ENCODE measurements at places on chromosomes 4 and X.

DNA sequence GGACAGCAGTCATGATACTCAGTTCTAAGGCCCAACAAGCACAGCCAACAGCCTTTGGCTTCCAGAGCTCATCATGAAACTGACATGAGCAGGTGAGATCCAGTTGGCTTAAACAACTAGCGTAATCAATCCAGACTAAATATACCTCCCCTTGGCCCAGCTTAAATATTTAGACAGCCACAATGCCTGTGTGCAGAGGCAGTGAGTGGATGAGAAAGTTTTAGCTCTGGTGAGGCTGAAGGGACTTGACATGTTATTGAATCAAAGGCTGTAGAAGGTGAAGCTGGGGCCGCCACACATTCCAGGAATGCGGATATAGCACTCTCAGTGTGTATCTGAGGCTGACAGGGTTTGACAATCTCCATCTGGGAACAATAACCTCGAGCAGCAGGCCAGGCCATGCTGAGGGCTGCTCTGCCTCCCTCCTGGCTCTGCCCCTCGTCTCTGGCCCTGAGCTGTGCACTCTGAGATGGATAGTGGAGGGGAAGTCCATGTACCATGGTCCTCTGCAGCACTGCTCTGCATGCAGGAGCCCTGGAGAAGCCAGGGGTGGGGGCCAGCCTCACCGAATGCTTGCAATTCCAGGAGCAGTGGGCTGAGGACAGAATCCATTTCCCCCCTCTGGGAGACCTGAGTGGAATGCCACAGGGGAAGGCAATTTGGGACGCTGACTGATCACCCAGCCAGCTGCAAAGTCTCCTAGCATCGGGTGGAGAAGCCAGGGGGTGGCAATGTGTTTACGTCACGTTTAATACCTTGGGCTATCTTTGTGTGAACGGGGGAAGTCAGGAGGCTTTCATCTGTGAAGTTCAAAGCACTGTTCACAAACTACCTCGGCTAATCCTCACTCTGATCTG lies 37.3 kb upstream of the RASL11B start:
- peak; percentile 46 for DNase-seq

- no peak for DNase-seq
Observed at GRCh38 chr4:7985891-7986441, 46.3 kb upstream of the AFAP1 start.

DNA sequence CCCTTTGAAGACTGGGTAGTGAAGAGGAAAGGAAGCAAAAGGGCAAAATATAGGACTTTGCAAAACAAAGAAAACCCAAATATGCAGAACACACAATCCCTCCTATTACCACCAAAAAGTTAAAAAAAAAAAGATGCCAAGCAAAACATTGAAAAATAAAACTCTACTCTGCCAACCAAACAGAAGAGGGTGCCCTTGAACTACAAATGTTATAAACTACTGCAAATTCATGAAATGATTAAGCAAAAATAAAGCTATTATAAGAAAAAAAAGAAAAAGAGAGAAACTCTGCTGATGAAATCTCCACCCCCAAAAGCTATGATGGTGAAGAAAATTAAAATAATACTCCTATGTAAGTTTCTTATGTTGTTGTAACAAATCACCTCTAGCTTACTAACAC lies 168.5 kb upstream of the STK26 start:
- no peak for DNase-seq

- DNase-seq: no peak
Observed at GRCh38 chr4:109978704-109979454, 66.2 kb downstream of the EGF start.

DNA sequence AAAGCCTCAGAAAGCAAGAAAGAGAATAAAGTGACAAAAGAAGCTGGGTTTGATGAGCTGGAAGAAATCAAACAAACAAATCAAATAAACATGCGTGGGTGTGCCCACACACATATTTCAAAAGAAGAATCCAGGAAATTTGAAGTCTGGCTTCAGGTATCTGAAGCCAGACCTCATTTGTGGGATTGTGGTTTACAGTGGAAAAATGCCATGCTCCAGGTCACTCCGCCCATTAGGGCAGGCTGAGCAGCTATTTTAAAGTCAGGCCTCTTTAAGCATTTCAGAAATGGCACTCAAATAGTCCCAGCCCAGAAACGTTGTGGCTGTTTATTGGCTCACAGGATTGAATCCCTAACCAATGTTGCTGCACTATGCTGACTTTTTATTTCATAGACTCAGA lies 226.1 kb upstream of the F9 start:
- DNase-seq: no peak

DNA sequence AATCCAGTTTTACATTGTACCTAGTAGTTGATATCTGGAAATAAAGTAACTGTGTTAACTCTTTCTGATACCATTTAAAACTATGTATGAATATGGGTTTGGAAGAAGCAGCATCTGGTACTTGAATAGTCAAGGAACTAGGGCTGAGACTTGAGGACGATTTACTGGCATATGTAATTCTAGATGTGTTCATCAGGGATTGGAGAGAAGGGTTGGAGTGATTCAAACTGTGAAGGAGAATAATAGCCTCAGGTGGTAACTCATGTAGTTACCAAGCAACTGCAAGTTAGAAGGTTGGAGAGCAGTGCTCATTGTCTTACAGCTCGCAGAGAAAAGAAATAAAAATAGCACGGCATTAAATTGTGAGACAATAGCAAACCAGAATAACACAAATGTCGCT lies 29.5 kb upstream of the TXLNG start:
- no peak for DNase-seq

DNA sequence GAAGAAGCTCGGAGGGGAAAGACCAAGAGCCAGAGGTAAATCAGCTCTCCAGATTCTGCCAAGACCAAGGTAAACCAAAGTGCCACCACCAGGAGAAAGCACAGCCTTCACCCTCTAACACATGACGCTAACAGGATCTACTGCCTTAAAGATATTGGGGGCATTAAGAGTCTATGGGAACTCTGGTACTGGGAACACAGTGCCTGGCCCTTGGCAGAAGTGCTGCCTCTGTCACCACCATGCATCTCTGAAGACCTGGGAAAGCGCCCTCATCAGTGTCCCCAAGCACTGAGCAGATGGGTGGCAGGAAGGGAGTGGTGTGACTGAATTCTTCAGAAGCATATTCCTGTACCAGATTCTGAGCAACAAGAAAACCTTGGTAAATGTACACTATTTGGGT lies 1.3 kb downstream of the QDPR start:
- no peak for DNase-seq

DNA sequence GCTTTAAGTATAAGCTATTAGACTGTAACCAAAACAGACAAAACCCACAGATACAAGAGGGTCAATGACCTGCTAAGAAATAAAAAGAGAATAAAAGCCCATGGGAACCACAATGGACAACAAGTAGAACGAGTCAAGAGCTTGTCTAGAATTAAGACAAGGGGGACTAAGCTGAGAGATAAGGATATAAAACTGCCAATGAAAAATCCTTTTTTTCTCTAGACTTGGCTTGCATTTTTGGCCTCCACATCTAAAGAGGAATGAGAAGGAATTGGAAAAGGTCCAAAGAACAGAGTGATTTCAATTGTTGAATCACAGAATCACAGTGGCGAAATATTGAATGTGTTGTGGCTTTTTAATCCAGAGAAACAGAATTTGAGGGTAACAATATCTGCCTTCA lies 135.7 kb downstream of the QDPR start:
- no peak for DNase-seq

DNA sequence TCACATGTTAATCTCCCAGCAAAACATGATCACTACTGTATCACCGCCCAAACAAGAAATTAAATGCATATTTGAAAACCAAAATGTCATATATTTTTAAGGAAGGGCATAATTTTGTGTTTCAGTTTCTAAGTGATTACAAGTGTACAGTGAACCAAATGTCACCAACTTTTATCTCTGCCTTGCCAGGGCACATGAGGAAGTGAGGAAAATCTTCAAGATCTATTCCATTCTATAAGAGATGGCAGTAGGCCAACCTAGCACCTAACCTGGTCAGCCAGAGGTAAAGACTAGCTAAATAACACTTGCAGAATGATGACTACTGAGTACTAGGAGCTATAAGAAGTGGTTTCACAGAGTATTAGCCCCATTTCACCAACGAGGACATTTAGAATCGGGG lies 107.2 kb downstream of the ATP11C start:
- no peak for DNase-seq

DNA sequence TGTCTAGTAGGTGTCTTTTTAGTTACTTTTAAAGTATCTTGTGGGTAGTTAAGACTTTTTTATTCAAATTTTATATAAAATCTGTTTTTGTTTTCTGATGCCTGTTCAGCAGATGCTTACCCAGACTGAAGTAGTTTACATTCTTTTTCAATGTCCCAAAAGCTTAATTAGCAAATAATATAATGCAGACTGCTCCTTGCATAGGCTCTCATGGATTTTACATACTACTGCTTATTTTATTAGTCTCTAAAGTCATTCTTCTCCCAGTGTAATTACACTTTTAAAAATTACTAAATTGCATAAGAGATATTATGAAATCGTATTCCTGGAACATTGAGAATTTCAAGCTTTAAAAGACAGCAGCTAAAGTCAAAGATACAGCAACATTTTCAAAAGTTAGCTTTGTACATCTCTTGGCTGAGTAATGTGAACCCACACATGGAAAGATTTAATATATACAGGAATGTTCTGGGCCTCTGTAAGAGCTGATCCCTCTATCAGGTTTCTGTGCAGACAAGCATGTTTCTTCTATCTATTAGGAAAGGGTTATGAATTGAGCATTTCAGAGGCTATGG lies 148.4 kb upstream of the SPRY1 start:
- no peak for DNase-seq

DNA sequence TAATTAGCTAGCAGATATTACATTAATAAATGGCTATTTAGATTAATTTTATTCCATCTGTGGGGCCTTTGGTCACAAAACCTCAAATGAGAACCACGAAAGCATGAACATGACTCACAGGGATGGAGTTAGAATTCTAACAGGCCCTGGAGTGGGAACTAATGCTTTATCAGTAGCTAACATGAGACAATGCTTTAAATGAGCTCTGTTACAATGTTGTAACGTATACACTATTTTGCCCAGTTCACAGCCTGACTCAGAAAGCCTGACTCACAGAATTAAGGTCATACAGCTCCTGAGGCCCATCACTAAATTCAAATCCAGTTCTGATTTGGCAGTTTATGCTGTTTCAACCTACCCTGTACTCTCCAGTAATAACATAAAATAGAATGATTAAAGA lies 23.2 kb downstream of the VEGFC start:
- DNase-seq: no peak

DNA sequence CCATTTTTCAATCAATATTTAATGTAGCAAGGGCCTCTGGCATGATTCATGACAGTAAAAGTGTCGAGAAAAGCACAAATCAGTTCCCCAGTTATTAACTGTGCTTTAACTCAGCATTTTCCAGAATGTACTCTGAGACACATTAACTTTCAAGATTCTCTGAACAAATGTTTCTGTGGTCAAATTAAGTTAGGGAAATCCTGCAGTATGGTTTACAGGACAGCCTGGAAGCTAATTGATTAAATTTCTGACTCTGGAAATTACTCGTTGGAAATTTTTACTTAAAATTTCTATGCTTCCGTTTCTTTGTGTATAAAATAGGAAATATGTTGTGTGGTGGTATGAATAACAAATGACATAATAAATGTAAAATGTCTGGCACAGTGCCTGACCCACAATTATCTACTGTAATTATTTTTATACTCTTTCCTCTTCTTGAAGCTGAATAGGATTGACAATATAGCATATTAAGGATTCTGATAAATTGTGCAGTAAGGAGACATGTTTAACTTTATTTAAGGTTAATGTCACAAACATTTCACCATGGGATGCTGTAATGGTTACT lies 33.7 kb downstream of the STK32B start:
- no peak for DNase-seq

DNA sequence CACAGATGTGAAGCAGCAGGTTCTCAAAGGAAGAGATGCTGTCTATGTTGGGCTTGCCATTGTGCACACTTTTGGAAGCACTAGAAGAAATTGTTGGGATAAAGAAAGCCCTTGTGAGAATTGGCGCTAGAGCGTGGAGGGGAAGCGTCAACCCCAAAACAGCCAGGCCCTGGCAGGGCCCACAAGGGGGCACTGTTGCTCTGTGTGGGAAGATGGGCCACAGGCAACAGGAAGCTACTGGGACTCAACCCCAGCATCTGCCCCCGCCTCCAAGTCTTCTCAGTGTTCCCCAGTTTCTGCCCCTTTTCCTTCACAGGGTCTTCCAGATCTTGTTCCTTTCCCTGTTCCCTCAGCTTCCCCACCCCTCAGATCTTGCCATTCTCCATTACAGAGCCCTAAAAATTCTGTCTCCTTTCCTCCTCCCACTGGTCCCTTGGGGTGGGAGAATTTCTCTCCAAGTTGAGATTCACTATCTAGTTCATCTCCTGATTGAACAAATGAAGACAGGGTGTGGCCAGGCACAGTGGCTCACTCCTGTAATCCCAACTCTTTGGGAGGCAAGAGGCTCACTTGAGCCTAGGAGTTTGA lies 85.5 kb downstream of the STARD8 start:
- peak; percentile 63 for DNase-seq

DNA sequence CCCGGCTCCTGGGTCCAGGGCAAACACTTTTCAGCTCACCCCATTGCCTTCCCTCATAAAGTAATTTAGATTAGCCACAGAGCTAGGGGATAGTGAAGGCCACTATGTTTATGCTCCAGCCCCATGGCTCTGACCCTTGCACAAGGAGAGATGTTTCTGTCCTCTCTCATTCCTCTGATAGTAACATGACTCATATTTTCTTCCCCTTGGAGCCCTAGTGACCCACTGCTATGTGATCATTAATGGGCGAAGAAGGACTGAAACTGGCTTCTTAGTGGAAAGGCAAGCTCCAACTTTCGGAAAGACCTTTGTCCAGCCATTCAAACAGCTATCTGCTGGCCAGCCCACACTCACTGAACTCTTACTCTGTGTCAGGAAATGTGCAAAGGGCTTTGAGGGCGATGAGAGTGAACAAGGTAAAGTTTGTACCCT lies 12.3 kb downstream of the CLDN2 start:
- no peak for DNase-seq

DNA sequence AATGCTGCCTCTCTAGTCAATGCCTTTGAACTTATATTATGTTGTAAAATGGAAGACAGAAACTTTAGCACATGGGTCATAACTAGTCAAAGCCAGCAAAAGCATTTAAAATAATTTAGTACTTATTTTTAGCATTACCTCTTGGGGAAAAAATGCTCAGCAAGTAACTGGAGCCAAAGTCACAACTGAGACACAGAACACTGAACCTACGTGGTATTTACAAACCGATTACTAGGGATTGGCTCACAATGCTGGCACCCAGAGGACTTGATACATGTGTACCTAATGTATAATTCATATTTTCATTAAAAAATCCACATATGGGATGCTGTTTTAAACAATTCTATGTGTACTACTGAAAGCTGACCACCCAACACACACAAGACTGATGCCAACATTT lies 38.4 kb downstream of the PHKA2 start:
- no peak for DNase-seq
